ENCODE measurements at places on chromosomes 5 and 9.

DNA sequence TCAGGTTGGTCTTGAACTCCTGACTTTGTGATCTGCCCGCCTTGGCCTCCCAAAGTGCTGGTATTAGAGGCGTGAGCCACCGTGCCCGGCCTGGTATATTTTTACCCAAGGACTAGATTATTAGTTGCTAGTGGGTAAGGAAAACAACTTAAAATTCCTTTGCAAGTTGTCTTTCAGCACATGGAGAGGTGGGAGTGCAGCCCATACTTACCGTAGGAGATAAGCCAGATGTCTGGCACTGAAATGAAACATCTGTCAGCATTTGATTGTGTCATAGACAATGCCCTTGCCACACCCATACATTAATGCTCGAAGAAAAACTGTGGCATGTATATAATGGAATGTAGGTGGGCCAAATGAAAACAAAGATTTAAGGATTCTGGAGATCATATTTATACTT lies 36.6 kb upstream of the ANKH start:
- DNase-seq, result no peak

DNA sequence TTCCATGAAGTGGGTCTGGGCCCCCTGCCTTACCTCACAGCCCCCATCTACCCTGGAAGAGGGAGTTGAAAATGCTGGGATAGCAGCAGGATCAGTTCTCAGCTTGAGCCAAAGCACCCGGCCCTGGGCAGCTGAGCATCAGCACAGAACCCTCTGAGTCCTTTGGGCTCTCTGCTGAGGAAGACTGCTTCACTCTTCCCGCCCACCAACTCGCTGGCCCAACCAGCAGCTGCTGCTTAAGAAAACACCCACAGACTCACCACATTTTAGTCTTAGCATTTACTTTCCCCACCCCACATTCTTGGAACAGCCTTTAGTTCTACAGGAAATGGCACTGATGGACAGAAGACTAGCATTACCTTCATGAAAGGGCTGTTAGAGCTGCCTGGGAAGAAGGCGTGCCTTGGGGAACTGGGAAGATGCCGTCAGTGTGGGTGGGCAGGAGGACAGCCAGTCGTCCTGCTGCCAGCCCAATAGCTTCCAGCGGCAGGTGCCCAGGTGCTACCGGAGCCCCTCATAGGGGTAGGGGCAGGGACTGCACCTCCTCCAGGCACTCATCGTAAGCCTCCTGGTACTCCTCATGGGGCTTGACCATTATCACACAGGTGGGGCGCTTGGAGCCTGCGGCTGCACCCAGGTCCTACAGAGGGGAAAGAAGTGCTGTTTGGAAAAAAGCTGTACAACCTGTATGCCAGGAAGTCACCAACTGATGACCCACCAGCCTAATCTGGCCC lies 4.3 kb downstream of the NHP2 start:
- DNase-seq, result no peak

DNA sequence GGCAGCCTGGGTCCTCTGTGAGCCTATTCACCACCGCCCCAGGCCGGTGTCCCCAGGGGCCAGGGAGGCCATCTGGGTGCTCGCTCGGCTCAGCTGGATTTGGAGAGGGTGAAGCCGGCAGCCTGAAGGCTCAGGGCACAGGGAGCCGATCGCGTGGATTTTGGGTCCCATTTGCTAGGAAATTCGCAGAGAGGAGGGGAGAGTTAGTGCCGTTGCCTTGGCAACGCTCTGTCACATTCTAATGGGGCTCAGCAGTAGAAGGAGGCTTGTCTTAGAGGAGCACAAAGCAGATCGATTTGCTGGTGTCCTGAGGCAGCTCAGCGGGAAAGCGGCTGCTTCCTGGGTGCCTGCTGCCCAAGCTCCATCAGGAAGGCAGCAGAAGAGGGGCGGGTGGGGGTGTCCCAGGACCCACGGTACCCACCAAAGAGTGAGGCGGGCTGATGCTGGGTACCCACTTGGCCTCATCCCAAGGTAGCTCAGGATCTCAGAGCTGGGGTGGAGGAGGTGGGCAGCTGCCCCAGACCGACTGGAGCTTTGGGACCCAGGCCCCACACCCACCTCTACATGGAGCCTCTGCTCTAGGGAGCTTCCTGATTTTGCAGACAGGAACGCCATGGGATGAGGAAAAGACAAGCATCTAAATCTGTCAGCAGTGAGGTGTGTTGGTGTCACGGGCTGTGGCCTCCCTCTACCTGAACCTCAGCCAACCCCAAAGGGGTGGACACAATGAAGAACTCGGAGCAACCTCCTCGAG lies 17.1 kb upstream of the OLFM1 start:
- DNase-seq, result no peak

- peak; percentile 83 for DNase-seq
Observed at GRCh38 chr5:20572614-20573013, 584.6 kb upstream of the CDH18 start.

DNA sequence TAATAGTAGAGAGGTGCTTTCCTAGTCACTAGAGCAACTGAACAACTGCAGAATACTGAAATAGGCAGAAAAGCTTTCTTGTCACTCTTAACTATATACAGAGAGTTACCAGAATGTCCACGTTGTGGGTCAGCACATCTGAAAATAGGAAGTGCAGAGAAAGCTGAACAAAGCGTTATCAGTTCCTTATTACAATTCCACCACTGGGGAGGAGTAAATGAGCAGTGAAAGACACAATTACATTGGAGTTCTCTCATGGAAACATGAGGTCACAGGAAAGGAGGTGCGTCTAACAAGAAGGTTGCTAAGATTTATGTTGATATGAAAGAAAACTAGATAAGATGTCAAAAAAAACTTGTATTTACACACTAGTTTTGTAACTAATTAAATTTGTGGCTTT lies 461.9 kb upstream of the COX7C start:
- DNase-seq, result no peak

- DNase-seq, result no peak
Observed at GRCh38 chr5:114407783-114408182, 45.9 kb downstream of the KCNN2 start.

GRCh38 chr5:111231119-111231518 lies 6.9 kb downstream of the CAMK4 start:
- no peak for DNase-seq
